ENCODE measurements at places on chromosomes 3 and 15.

DNA sequence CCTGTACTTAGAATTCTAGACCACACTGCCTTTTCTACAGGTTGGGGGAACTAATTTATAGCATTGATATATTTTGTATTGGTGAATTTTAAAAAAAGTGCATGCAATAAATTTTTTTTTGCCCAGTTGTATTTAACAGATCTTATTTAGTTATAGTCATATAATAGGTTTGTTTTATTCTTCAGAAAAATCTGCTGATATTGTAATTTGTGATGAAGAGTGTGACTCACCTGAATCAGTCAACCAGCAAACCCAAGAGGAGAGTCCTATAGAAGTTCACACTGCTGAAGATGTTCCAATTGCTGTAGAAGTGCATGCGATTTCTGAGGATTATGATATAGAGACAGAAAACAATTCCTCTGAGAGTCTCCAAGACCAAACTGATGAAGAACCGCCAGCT lies 10.3 kb downstream of the ZNF639 start:
- DNase-seq = no peak

DNA sequence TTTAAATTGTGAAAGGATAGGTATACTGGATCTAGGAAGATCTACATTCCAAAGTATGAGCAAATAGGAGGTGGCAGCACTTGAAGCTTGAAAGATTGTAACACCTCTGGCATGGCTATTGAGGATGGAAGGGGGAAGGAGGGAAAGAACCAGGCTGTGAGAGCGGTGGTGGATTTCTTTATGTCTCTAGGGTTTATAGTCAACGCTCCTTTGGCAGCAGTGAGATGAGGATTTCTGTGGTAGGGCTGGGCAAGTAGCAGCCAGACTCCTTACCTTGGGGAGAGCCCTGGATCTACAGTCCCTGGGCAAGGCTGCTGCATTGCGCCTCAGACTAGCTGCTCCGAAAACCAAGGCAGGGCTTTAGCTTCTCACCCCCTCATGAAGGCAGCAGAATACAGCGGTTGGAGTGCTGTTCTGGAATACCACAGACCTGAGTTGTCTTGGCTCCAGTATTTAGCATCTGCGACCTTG lies 53.2 kb downstream of the MEF2A start:
- no peak for DNase-seq

GRCh38 chr3:66338927-66339326 lies 118.1 kb downstream of the SLC25A26 start:
- no peak for DNase-seq

- no peak for DNase-seq
These were observed 19.9 kb downstream of the DNASE1L3 start for GRCh38 chr3:58190882-58191281.

DNA sequence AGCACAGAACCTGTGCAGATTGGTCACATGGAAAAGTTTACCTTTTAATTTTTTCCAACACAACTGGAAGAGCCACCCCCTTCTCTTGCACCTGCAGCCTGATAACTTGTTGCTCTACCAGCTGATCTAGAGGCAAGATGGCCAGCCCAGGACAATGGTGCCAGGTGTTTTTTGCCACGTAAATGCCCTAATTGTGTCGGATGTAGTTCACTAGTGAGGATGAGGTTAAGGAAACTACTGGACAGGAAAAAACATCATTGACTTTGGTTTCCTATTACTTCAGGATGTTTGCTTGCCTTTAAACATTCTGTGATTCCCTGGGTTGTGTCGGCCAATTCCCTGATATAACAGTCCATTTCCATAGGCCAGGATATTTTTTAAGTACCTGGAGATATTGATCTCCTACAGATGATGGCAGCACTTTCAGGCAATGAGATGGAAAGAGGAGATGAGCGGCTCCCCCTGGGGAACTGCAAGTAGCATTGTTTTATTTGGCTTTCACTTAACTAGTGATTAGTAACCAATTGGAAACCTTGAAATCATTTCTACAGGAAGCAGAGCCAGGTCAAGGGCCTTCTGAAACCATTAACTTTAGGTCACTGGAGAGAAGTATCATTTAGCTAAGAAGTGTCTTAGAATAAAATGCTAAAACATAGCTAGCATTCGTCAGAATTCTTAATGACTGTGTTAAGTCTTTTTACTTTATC lies 72.5 kb downstream of the OSBPL10 start:
- DNase-seq = no peak

- DNase-seq = no peak
These were observed 21.3 kb upstream of the PLCH1 start for GRCh38 chr3:155766206-155766605.

DNA sequence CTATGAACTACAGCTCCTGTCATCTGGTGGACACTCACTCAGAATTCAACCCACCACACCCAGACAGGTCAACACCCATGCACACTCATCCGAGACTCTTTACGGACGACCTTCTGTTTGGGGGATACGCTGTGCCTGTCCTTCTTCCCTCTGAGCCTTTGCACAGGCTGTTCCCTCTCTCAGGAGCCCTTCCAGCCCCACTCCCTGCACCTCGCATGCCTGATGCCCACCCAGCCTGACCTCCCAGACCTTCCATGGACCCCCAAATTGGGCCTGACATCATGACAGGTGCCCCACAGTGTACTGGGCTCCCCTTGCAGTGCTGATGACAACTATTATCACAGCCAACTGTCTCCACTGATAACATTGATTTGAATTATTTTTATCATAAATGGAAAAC lies 135.8 kb downstream of the NSMCE3 start:
- DNase-seq = no peak

DNA sequence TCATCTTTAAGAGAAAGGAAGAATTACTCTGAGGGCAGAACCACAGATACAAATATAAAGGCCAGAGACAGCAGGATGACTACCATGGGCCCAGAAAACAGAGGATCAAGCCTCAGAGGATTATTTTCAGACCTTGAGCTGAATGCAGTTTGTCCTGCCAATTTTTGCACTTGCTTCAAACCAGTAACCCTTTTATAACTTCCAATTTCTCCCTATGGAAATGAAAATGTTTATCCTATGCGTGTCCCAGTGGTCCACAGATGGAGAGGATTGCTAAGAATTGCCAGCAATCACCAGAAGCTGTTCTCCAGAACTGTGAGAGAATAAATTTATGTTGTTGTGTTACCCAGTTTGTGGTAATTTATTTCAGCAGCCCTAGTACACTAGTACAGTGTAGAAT lies 26.4 kb upstream of the MME start:
- DNase-seq = no peak

DNA sequence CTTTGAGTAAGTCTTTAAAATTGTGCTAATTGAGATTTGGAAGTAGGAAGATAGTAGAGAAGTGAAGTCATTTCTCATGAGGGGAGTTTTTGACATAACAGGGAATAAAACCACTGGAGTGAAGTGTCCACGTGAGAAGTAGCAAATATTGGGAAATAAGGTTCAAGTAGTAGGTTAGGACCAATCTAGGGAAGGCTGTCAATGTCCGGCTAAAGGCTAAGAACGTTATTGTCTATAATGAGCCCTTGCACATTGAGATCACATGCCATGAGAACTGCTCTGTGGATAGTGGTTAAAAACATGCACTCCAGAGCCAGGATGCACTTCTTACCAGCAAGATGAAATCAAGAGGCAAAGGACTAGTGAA lies 459.9 kb upstream of the TPRG1 start:
- no peak for DNase-seq

DNA sequence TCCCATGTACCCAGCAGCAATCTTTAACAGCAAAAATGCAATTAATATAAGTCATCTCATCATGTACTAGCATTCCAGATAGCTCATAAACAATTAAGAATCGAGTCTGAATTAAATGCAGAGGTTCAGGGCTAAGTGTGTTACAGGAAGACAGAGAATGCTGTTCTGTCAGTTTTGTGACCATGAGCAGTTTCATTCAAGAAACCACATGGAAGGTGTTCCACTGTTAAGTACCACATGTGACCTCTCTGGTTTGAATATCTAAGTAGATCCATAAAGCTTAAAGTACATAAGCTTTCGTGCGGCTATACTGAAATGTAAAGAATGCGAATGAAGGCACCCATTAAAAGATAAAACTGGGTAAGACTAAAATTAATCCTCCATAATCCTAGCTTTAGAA lies 272.3 kb downstream of the IL5RA start:
- no peak for DNase-seq

DNA sequence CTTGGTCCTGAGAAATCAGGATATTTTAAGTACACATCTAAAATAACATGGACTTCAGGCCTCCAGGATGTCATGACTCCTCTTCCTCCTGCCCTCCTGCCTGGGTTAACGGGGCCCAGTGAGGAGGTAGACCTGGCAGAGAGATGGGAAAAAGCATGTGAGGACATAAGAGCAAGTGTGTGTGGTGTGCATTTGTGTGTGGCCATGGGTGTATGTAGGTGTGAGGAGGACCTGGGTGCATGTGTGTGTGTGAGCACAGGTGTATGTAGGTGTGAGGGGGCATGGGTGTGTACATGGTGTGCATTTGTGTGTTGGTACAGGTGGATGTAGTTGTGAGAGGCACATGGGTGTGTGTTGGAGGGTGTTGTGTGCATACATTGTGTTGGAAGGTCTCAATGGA lies 105.4 kb downstream of the EPHB1 start:
- DNase-seq = no peak

DNA sequence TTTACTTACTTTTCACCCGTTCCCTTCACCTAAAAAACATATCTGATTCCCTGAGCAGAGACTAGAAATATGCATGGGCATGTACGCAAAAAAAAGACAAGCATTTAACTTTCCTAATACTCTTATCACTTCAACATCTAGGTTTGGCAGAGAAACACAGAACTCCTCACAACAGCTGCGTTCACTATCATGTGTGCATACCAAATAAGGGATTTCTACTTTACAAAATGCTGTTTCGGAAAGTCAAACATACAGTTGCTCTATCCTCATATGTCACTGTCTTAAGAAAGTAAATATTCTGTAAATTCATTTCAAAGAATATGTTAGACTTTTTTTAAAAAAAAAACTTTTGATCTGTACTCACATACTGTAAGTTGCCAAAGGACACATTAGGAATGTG lies 65.1 kb upstream of the CBLB start:
- no peak for DNase-seq

GRCh38 chr3:133964547-133964946 lies 65.2 kb downstream of the SLCO2A1 start:
- no peak for DNase-seq

GRCh38 chr3:39405687-39406367 lies 693 bp upstream of the RPSA start:
- no peak for DNase-seq

GRCh38 chr15:97177151-97177577 lies 783.3 kb upstream of the ARRDC4 start:
- DNase-seq = no peak

DNA sequence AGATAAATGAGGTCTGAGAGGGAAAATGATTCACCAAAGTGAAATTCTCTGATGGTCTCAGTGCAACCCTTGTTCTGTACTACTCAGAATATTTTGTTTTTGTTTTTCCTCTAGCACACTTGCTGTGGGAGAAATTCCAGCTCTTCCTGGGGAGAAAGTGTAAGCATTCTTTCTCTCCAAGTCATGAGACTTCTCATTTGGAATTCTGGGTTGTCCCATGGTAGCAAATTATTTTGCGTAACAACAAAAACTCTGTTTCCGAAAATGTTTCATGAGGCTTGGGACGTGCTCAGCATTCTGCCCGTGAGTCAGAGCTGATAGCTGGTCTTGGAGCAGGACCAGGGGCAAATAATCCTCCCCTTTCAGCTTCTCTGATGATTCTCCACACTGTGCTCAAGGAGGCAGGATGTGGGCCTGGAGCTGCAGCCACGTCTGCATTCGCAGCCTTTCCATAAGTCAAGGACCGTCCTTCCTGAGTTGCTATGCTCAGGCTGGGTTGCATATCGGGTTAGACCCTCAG lies 70.3 kb downstream of the SENP2 start:
- DNase-seq = no peak

DNA sequence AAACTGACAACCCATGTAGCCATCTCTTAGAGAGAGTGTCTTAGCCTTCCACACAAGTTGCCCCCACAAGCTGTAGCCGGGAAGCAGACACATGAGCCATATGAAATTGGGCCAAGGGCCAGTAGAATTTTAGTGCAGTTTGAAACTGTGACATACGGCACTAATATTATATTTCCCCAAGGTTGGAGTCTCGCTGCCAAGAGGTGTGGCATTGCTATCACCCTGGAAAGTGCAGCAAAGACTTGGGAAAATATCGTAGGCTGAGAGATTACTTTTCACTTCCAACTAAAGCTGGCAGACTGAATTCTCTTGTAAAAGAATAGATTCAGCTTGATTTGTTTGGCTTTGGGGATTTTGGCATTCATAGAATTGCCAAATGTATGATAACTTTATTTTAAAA lies 89.2 kb downstream of the ECT2 start:
- no peak for DNase-seq

- DNase-seq = no peak
These were observed 22.5 kb downstream of the MAP2K5 start for GRCh38 chr15:67564968-67565345.

DNA sequence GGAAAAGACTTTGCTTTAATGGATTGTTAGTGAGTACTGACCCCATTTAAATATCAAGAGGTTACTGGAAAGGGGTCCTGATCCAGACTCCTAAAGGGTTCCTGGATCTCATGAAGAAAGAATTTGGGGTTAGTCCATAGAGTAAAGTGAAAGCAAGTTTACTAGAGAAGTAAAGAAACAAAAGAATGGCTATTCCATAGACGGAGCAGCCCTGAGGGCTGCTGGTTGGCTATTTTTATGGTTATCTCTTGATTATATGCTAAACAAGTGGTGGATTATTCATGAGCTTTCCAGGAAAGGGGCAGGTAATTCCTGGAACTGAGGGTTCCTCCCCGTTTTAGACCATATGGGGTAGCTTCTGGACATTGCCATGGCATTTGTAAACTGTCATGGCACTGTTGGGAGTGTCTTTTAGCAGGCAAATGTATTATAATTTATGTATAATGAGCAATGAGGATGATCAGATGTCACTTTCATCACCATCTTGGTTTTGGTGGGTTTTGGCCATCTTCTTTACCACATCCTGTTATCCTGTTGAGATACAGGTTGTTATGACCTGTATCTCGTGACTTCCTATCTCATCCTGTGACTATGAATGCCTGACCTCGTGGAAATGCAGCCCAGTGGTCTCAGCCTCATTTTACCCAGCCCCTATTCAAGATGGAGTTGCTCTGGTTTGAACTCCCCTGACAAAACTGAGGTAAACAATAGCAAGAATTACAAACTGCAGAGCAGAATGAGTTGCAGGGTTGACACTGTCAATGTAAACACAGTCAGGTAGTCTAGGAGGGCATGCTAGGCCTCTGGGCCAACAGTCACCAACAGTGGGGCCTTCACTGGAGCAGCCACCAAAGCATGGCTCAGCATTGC lies 10.3 kb upstream of the GPR160 start:
- DNase-seq = no peak

- DNase-seq = no peak
These were observed 21.8 kb downstream of the CDCP1 start for GRCh38 chr3:45124352-45124751.

- DNase-seq = no peak
These were observed 132.6 kb downstream of the PLD1 start for GRCh38 chr3:171677706-171678105.

Measured in NCI-H774 (cell line).